ENCODE measurements at places on chromosomes 4 and X. TPM values are rescaled to one million over a fixed set of nuclear protein-coding genes. Genes with fewer than 3 reads are reported as not detected.

GRCh38 chr4:88613417-88613875 is 21.2 kb downstream of the HERC3 start:
- H3K36me3 ChIP-seq: no peaks in the 10 kb centered on the region
- no peaks in the 10 kb centered on the region for H3K27me3 ChIP-seq
- H3K4me1 ChIP-seq: peaks cover 42% of the 10 kb centered on the region
- DNase-seq: no peak

GRCh38 chr4:151319490-151319889 is 5.9 kb downstream of the SH3D19 start:
- no peak overlapping the region for H3K27ac ChIP-seq
- H3K27me3 ChIP-seq: no peaks in the 10 kb centered on the region
- H3K4me1 ChIP-seq: peaks cover 28% of the 10 kb centered on the region
- no peak overlapping the region for H3K4me3 ChIP-seq

DNA sequence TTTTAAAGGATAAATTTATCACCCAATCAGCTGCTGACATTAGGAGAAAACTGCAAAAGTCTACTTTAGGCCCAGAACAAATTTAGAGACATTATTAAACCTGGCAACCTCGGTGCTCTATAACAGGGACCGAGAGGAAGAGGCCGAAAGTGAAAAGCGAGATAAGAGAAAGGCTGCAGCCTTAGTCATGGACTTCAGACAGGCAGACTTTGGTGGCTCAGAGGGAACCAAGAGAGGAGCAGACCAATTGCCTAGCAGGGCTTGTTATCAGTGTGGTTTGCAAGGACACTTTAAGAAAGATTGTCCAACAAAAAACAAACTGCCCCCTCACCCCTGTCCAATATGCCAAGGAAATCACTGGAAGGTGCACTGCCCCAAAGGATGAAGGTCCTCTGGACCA is 12.8 kb upstream of the UGT2B10 start:
- no peak overlapping the region for H3K27ac ChIP-seq
- no peaks in the 10 kb centered on the region for H3K36me3 ChIP-seq
- H3K4me1 ChIP-seq: no peaks in the 10 kb centered on the region
- no peaks in the 10 kb centered on the region for H3K27me3 ChIP-seq

DNA sequence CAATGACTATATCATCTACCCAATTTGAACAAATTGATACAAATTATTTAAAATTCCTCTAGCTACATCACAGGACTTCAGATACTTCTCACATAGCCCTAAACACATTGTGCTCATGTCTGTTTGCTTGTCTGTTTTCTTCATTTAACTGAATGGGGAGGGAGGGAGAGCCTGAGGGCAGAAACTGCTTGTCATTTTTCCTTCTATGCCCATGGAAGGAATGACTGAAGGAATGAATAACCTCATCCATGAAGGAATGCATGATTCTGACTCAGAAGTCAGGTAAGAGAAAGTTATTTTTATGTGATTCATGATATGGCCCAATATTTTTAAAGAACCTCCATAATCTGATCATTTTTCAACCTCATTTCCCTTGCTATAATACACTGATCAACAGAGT is 418.0 kb upstream of the PITX2 start:
- no peak for DNase-seq
- no peak overlapping the region for H3K4me3 ChIP-seq
- no peak overlapping the region for H3K27ac ChIP-seq
- H3K36me3 ChIP-seq: no peaks in the 10 kb centered on the region

GRCh38 chr4:23889391-23889790 is 456 bp downstream of the PPARGC1A start:
- peak overlapping the region; percentile 87 for H3K27ac ChIP-seq
- DNase-seq: no peak
- H3K4me1 ChIP-seq: peaks cover 34% of the 10 kb centered on the region
- no peaks in the 10 kb centered on the region for H3K27me3 ChIP-seq
- peak overlapping the region; percentile 83 for H3K4me3 ChIP-seq

GRCh38 chr4:83281307-83281706 is 3.3 kb downstream of the COQ2 start:
- no peak overlapping the region for H3K4me3 ChIP-seq
- no peak for DNase-seq
- peaks cover 7% of the 10 kb centered on the region for H3K36me3 ChIP-seq
- H3K27me3 ChIP-seq: no peaks in the 10 kb centered on the region

GRCh38 chr4:189177130-189177529 is 763.5 kb upstream of the FRG1 start:
- H3K4me1 ChIP-seq: no peaks in the 10 kb centered on the region
- H3K27ac ChIP-seq: no peak overlapping the region
- H3K4me3 ChIP-seq: no peak overlapping the region
- no peak for DNase-seq
- no peaks in the 10 kb centered on the region for H3K27me3 ChIP-seq

DNA sequence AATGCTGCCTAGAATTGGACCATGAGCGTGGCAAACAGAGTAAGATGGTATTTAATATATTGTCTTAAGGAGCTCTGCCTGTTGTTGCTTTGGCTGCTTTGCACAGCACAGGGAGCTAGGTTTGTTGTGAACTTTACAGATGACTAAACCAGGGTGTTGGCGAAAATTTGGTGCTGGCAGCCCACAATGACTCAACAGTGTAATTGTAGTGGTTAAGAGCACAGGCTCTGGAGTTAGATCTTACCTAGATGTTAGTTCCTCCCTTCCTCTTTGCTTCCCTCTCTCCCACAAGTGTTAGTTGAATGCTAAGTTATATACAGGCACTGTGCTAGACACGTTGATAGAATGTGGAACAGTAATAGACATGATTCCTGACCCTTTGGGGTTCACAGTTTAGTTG is 128.9 kb upstream of the TRPC5 start:
- no peak overlapping the region for H3K4me3 ChIP-seq
- H3K36me3 ChIP-seq: no peaks in the 10 kb centered on the region
- H3K4me1 ChIP-seq: no peaks in the 10 kb centered on the region
- no peak overlapping the region for H3K27ac ChIP-seq

Gene GALNTL6
- total RNA-seq: not detected

Gene RASGEF1B
- 13.4 TPM for total RNA-seq

Gene TMEM156
- not detected for total RNA-seq

Data from thyroid gland (tissue), 4 donors.